Activated CD4-positive, alpha-beta T cell treated with anti-CD3 and anti-CD28 coated beads for 4 hours (primary cell): ENCODE measurements at places on chromosomes 16 and 17.

DNA sequence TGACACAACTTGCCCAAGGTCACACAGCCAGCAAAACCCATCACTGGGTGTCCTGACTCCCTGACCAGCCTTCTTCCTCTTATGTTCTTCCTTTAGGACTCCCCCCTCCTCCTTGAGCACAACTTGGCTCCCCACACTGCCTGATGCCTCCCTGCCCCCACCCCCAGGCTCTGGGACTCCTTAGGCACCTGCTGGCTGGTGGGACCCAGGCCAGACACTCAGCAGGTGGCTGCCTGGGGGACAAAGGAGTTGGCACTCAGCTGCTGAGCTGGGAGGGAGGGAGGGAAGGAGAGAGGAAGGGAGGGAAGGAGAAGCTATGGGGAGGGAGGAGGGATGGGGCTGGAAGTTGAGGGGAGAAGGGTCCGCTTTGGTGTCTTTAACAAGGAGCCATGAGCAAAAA is 8.0 kb downstream of the SEZ6 start:
- DNase-seq: no peak

DNA sequence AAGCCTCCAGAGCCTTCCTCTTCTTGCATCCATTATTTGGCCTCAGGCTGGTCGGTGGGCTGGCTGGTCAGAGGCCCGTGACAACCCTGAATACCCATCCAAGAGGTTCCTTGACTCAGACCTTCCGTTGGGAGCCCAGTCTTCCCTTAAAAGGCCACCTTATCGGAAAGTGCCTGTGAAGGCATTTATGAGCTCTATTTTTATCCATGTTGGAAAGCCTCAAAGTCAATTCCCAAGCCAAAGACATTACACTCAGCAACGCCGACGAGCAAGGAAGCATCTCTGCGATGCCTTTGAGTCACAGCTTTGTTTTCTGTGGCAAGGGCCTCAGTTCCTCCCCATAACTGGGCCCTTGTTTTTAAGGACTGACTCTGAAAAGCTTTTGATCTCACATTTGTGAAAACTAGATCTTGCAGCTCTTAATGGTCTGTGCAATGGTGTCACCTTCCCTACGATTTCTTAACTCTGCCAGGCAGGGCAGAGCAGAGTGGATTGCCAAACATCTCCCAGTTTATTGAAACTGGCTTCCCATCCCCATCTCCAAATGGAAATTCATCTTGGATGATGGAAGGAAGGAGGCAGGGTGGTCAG is 13.3 kb upstream of the SPOP start:
- no peak for DNase-seq

- DNase-seq: no peak
These were observed 14.4 kb upstream of the GJD3 start for GRCh38 chr17:40378966-40379365.

GRCh38 chr16:23103603-23104002 is 45.6 kb downstream of the USP31 start:
- DNase-seq: no peak

- DNase-seq: no peak
These were observed 605 bp downstream of the NLRP1 start for GRCh38 chr17:5583426-5584382.

DNA sequence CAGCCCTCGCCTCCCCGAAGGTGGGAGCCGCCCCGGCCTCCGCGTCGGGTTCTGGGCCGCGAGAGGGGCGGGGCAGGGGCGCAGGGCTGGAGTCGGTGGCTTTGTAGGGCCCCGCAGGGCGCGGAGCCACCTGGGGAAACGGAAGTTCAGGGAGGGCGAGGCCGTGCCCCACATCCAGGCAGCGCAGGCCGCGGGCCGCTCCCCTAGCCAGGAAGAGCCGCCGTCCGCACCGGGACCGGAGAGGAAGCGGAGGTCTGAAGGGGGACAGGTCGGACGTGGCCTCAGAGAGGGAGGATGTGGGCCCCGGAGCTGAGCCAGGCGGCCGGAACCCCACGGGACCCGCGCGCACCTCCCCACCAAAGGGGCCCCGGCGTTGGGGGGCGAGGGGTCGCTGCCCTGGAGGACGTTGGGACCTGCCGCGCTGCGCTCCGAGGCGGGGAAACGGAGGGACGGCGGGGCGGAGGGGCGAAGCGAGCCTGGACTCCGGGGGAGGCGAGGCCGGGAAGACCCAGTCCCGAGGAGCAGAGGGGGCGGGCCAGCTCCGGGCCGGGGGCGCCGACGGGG is 482 bp upstream of the SLC16A3 start:
- DNase-seq: no peak

- no peak for DNase-seq
These were observed 193.3 kb downstream of the ZNF423 start for GRCh38 chr16:49662569-49662968.

DNA sequence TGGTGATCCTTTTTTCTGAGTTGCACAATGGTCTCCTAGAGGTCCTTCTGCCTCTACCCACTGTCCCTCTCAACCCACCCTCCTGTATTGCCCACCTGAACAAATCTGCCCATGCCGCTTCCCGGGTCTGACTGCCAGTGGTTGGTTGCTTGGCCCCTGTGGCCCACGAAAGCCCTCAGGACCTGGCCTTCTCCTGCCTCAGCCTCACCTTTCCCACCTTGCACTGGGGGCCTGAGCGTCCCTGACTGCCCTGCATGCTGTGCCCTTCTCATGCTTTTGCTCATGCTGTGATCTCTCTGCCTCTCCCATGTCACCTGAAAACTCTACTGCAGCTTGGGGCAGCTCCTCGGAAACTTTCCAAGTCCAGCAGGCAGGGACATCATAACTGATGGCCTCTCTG is 13.8 kb upstream of the KDM6B start:
- DNase-seq: no peak

DNA sequence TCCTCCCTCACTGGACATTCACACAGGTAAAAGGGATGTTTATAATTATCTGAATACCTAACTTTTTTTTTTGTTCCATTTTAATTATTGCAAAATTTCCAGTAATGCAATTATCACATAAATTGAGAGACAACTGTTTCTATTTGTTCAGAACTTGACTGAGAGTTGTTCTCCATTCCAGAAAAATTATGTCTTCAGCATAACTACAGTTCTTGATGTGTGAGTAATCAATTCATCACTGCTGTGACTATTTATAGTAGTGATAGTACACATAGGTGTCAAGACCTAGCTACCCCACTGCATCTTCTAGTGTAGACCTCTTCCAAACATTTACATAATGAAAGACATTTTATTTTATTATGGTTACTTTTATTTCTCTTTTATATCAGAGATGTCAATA is 5.8 kb upstream of the TNRC6A start:
- DNase-seq: no peak

- DNase-seq: no peak
These were observed 23.0 kb downstream of the CDH13 start for GRCh38 chr16:82649766-82650165.

DNA sequence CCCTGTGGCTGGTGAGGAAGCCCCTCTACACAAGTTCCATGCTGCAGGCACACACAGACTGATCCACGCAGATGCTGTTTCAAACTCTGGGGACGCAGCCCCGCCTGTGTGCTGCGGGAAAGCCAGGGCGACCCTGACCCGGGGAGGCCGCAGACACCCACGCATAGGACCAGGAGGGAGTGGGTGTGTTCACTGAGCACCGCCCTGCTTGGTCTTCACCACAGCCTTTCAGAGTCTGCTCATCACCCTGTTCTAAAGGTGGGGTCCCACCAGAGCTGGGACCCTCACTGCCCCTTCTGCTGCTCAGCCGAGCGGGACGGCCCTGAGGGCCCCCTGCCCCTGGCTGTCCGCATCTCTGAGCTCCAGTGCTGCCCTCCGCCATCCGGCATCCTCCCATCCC is 7.5 kb downstream of the TSPAN10 start:
- no peak for DNase-seq

GRCh38 chr17:8753976-8754440 is 4.3 kb downstream of the SPDYE4 start:
- DNase-seq: no peak

- DNase-seq: no peak
These were observed 12.2 kb downstream of the TSPOAP1 start for GRCh38 chr17:58316260-58316960.

- DNase-seq: no peak
These were observed 1.2 kb downstream of the NEUROD2 start for GRCh38 chr17:39606434-39607056.

DNA sequence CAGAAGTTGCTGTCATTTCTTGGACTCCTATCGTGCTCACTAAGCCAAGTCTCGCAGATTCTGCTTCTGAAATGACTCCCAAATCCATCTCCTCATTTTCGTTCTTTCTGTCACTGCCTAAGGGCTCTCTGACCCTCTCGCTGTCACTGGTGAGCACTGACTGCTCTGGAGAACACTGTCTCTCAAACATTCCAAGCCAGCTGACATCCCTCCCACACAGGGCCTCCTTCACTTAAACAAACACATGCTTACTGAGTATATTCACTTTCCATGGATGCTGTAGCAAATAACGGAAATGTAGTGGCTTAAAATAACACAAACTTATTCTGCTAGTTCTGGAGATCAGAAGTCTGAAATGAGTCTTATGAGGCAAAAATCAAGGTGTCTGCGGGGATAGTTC is 18.8 kb downstream of the CACNG1 start:
- DNase-seq: no peak

GRCh38 chr16:72787514-72788268 is 260.2 kb downstream of the ZFHX3 start:
- peak; percentile 50 for DNase-seq

- DNase-seq: no peak
These were observed 147.9 kb upstream of the NOL11 start for GRCh38 chr17:67569873-67570272.

- DNase-seq: no peak
These were observed 77.9 kb upstream of the LGALS9 start for GRCh38 chr17:27553019-27553511.

DNA sequence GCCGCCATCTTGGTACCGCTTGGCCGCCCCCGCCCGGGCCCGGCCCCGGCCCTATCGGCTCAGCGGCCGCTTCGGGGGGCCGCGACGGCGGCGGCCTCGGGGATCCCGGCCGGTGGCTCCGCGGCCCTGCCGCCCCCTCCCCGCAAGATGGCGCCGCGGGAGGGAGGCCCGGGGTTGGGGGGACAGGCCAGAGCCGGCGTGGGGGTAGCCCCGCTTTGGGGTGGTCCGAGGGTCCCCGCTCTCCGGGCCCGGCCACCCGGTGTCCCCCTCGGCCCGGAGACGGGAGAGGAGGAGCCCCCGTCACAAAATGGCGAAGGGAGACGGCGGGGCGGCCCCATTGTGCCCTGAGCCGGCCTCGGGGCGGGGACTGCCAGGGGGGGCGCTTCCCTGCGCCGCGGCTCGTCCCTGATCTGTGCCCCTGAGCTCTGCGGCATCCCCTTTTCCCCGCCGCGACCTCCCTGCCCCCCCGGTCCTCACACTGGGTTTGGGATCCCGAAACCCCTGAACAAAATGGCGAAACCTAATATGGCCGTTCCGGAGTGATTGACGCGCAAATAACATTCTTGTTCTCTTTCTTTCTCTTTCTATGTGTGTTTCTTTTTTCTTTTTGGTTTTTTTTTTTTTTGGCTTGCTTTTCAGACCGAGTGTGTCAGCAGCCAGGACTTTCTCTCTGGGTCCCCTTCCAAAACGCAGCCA is 986 bp downstream of the HAPSTR1 start:
- DNase-seq: peak; percentile 43

- DNase-seq: no peak
These were observed 17.7 kb downstream of the KIF19 start for GRCh38 chr17:74343526-74344284.

DNA sequence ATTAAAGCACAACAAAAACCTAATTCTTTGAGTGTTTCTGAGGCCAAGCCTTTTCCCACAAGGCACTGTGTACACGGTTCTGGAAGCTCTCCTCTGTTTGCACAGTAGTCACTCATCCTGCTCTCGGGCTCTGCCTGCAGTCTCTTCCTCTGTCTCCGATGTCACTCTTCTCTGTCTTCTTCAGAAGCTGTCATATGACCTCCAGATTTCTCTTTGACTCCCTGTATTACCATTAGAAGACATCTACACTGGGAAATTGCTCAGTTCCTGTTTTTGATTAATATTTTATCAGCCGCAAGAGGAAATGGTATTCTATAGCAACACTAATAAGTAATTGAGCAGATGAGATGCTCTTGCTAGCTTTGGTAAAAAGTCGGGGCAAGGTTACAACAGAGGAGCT is 422.9 kb downstream of the WWOX start:
- no peak for DNase-seq

DNA sequence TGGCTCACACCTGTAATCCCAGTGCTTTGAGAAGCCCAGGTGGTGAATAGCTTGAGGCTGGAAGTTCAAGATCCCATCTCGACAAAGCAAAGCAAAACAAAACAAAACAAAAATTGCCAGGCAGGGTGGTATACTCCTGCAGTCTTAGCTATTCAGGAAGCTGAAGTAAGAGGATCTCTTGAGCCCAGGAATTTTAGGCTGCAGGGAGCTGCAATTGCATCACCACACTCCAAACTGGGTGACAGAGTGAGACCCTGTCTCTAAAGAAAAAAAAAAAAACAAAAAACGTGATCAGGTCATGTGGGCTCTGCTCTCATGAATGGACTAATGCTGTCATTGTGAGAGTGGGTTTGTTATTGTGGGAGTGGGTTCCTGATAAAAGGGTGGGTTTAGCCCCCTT is 409.1 kb downstream of the NPIPA7 start:
- no peak for DNase-seq

DNA sequence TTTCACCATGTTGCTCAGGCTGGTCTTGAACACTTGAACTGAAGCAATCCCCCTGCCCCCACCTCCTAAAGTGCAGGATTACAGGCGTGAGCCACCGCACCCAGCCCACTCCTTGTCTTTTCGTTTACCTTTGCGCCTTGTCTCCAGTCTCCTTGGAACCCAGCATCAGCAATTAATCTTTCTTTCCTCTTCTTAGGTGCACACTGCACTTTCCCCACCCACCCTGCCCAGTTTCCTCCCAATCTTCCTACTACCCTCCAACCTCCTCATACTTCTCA is 1.5 kb upstream of the CLDN7 start:
- DNase-seq: no peak

DNA sequence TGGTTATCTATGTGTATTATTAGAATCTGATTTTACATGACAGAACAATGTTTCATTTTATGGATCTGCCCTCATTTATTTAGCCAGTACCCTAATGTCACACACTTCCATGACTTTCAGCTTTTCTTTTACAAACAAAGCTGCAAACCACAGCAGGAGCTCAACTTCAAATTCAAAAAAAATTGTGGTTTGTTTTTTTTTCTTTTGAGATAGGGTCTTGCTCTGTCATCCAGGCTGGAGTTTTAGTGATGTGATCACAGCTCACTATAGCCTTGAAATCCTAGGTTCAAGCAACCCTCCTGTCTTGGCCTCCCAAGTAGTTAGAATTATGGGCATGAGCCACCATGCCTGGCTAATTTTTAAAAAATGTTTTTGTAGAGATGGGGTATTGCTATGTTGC is 8.2 kb upstream of the MPRIP start:
- DNase-seq: no peak

- no peak for DNase-seq
These were observed 10.7 kb upstream of the ZFPM1 start for GRCh38 chr16:88442383-88442726.

- no peak for DNase-seq
These were observed 275.5 kb downstream of the MAP2K4 start for GRCh38 chr17:12296209-12296625.

GRCh38 chr16:68288252-68288650 is 22.5 kb downstream of the SLC7A6OS start:
- DNase-seq: no peak
